Uterine smooth muscle cell (primary cell): ENCODE measurements at places on chromosomes 16 and 17. TPM values are rescaled to one million over a fixed set of nuclear protein-coding genes. Genes with fewer than 3 reads are reported as not detected.

The RPS15A gene
- total RNA-seq = 1,572 and 2,129 TPM in 2 replicates

The CD79B gene
- 0.12 TPM in 1 of 2 replicates, not detected in the other for total RNA-seq

The CFAP97D1 gene
- under 0.01 TPM in 1 of 2 replicates, not detected in the other for total RNA-seq

The PIRT gene
- total RNA-seq = not detected in 2 replicates

The DNAAF8 gene
- total RNA-seq = 0.44 and 1.4 TPM in 2 replicates

The MIEF2 gene
- 22.4 and 27.1 TPM in 2 replicates for total RNA-seq

The ZMYND15 gene
- not detected in 2 replicates for total RNA-seq

The GIT1 gene
- total RNA-seq = 24.1 and 24.7 TPM in 2 replicates

The TMEM132E gene
- under 0.01 TPM in 2 replicates for total RNA-seq

The CHP2 gene
- total RNA-seq = not detected in 2 replicates

The ABCC12 gene
- total RNA-seq = under 0.01 TPM in 1 of 2 replicates, not detected in the other

The ALDH3A2 gene
- 25.2 and 25.3 TPM in 2 replicates for total RNA-seq

The CHAD gene
- total RNA-seq = not detected in 2 replicates

The FOXL1 gene
- 16.2 and 36.7 TPM in 2 replicates for total RNA-seq

The CDRT15L2 gene
- total RNA-seq = not detected in 2 replicates

The CCL8 gene
- not detected in 2 replicates for total RNA-seq

The MPP3 gene
- 16.2 and 24.5 TPM in 2 replicates for total RNA-seq

The CD300LF gene
- not detected in 2 replicates for total RNA-seq

The ZPBP2 gene
- not detected in 2 replicates for total RNA-seq

The GALK1 gene
- total RNA-seq = 39.5 and 41.5 TPM in 2 replicates

The KRTAP3-2 gene
- total RNA-seq = not detected in 2 replicates

The IRX6 gene
- not detected in 2 replicates for total RNA-seq

The MNT gene
- total RNA-seq = 11.1 and 13.5 TPM in 2 replicates

The NPB gene
- total RNA-seq = 0.22 and 0.25 TPM in 2 replicates

The MAP2K6 gene
- 0.87 and 1.2 TPM in 2 replicates for total RNA-seq

The MRC2 gene
- 208 and 563 TPM in 2 replicates for total RNA-seq

The TMEM204 gene
- total RNA-seq = 4.8 and 7.2 TPM in 2 replicates

The C16orf92 gene
- total RNA-seq = not detected in 2 replicates

The IRF8 gene
- not detected in 2 replicates for total RNA-seq

The C16orf74 gene
- 18.6 and 26.5 TPM in 2 replicates for total RNA-seq

The SLC6A4 gene
- 0.11 and 0.12 TPM in 2 replicates for total RNA-seq

The ITGAD gene
- total RNA-seq = not detected in 2 replicates

The CPHXL gene
- total RNA-seq = not detected in 2 replicates

The CLEC16A gene
- 19.4 and 20.1 TPM in 2 replicates for total RNA-seq

The ANKS4B gene
- under 0.01 TPM in 1 of 2 replicates, not detected in the other for total RNA-seq

The PPL gene
- total RNA-seq = 0.44 and 0.75 TPM in 2 replicates

The USP7 gene
- total RNA-seq = 53.6 and 55.8 TPM in 2 replicates

The ANKFY1 gene
- 49.6 and 49.8 TPM in 2 replicates for total RNA-seq

The SSTR5 gene
- 0.12 TPM in 1 of 2 replicates, not detected in the other for total RNA-seq

The SUPT6H gene
- total RNA-seq = 53.9 and 56.0 TPM in 2 replicates

The EVI2A gene
- total RNA-seq = 4.5 and 7.3 TPM in 2 replicates

The SLC46A1 gene
- 3.1 and 5.5 TPM in 2 replicates for total RNA-seq

The TP53TG3C gene
- not detected in 2 replicates for total RNA-seq

The CCDC92B gene
- total RNA-seq = not detected in 2 replicates

The KCNJ12 gene
- under 0.01 and 0.37 TPM in 2 replicates for total RNA-seq

The PDILT gene
- total RNA-seq = not detected in 2 replicates

The TAC4 gene
- not detected in 2 replicates for total RNA-seq

The EVPL gene
- 0.12 and 0.22 TPM in 2 replicates for total RNA-seq

The EXOC3L1 gene
- 0.11 and 0.12 TPM in 2 replicates for total RNA-seq

The CCR7 gene
- total RNA-seq = not detected in 2 replicates

The DNAH9 gene
- 0.11 TPM in 1 of 2 replicates, not detected in the other for total RNA-seq

The CCDC40 gene
- 1.7 and 2.0 TPM in 2 replicates for total RNA-seq
